Occipital lobe (tissue), 3 donors: ENCODE measurements at places on chromosomes 1 and 21. TPM values are rescaled to one million over a fixed set of nuclear protein-coding genes. Genes with fewer than 3 reads are reported as not detected.

The MYBPH gene
- total RNA-seq, result not detected

DNA sequence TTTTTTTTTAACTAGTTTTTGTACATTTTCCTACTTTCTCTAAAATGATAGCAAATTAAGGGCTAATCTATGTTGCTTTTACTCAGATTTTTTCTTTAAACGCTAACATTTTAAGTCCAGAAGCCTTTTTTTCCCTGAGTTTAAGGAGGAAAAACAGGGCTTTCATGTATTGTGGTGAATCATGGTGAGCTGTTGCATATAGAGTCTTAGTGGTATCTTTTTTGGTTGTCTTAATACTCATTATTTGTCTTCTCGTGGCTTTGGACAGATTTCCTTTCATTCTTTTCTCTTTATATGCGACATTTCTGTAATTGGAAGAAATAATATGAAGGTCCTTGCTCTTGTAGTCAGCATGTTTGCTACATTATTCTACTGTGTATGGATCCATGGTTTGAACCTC, 1015.6 kb downstream of the PLA2G4A start:
- no peak for DNase-seq

DNA sequence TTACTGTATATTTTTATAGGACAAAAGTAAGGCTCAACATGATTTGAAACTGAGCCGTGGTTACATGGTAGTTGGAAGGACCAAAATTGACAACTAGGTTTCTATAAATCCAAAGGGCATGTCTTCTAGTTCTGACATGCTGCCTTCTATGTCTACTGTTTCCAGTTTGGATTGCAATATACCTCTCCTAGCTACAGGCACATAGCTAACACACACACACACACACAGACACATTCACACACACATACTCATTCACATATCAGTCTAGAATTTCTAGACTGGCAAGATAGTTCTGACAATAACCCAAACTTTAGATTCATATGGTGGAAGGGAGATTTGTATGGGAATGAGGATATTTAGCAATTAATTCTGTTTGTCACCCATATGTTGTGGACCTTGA, 544.8 kb upstream of the CAMK1G start:
- DNase-seq, result no peak

GRCh38 chr1:159142391-159142663, 29.1 kb upstream of the CADM3 start:
- no peak for DNase-seq

The PDC gene
- total RNA-seq, result not detected
